ENCODE measurements at places on chromosomes 16 and 17. TPM values are rescaled to one million over a fixed set of nuclear protein-coding genes. Genes with fewer than 3 reads are reported as not detected.

The DYNLL2 gene
- total RNA-seq, result 22.2 TPM

The HLF gene
- 138 TPM for total RNA-seq

The PIPOX gene
- 5.6 TPM for total RNA-seq

The LPO gene
- not detected for total RNA-seq

The HSPB9 gene
- 0.42 TPM for total RNA-seq

The HEATR9 gene
- total RNA-seq, result not detected

DNA sequence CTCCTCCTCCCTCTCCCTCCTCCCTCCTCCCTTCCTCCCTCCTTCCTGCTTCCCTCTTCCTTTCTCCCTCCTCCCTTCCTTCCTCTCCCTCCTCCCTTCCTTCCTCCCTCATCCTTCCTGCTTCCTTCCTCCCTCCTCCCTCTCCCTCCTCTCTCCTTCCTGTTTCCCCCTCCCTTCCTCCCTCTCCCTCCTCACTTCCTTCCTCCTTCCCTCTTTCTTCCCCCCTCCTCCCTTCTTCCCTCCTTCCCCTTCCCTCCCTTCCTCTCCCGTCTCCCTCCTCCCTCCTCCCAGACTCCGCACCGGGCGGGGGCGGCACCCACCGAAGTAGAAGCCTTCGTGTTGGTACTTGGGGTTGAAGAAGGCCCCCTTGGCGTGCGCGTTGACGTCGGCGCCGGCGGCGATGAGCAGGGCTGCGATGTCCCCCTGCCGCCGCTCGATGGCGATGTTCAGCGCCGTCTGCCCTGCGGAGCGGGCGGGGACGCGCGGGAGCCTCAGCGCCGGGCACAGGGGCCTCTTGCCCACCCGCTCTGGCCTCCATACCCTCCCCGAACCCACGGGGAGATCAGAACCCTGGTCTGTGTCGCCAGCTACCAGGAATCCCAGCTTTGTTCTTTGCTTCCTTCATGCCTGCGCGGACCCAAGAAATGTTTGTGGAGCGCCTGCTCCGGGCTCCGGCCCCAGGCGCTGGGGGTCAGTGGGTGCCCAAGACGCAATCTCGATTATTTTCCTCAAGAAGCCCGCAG is 22.2 kb downstream of the TRPV3 start:
- H3K36me3 ChIP-seq, result no peaks in the 10 kb centered on the region
- peak overlapping the region; percentile 71 for H3K27ac ChIP-seq
- H3K27me3 ChIP-seq, result no peaks in the 10 kb centered on the region
- peak overlapping the region; percentile 46 for H3K4me3 ChIP-seq
- DNase-seq, result no peak
- H3K4me1 ChIP-seq, result peaks cover 9% of the 10 kb centered on the region

GRCh38 chr17:6679241-6679640 is 27.7 kb downstream of the C17orf100 start:
- no peaks in the 10 kb centered on the region for H3K27me3 ChIP-seq
- no peaks in the 10 kb centered on the region for H3K36me3 ChIP-seq
- H3K4me3 ChIP-seq, result no peak overlapping the region
- no peaks in the 10 kb centered on the region for H3K4me1 ChIP-seq
- no peak for DNase-seq

DNA sequence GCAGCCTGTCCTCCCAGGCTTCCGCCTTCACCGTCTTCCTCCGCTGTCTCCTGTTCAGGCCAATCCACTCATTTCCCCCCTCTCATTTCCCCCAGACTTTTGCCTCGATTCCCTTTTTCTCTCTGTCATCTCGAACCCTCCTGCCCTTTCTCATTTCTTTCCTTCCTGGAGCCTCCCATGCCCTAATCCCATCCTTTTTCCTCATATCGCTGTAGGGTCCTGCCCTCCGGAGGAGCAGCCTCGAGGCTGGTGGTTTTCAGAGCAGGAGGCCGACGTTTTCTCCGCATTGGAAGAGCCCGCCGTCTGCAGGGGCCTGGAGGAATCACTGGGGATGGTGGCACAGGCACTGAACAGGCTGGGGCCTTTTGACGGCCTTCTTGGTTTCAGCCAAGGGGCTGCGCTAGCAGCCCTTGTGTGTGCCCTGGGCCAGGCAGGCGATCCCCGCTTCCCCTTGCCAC is 597 bp downstream of the OVCA2 start:
- peaks cover 31% of the 10 kb centered on the region for H3K36me3 ChIP-seq
- peak overlapping the region; percentile 83 for H3K4me3 ChIP-seq
- peaks cover 19% of the 10 kb centered on the region for H3K4me1 ChIP-seq
- no peaks in the 10 kb centered on the region for H3K27me3 ChIP-seq

DNA sequence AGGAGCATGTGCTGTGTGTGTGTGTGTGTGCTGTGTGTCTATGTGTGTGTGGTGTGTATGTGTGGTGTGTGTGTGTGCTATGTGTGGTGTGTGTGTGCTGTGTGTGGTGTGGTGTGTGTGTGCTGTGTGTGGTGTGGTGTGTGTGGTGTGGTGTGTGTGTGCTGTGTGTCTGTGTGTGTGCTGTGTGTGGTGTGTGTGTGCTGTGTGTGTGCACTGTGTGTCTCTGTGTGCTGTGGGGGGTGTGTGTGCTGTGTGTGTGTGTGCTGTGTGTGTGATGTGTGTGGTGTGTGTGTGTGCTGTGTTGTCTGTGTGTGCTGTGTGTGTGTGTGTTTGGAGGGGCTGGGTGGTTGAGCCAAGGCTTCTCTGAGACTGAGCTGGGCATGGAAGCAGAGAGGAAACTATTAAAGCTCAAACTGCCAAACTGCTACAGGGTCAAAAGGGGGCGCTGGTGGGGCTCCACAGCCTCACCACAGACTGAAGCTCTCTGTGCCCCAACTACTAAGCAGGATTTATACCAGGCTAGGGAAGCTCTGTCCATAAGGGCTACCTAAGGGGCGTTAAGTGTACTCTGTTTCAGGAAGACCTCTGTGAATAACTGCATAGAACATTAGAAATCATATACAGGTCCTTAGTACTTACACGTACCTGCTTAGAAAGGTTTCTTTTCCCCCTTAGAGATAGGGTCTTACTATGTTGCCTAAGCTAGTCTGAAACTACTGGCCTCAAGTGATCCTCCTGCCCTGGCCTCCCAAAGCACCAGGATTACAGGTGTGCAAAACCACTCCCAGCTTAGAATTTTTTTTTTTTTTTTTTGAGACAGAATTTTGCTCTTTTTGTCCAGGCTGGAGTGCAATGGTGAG is 27.8 kb upstream of the GHDC start:
- no peaks in the 10 kb centered on the region for H3K27me3 ChIP-seq
- no peak overlapping the region for H3K27ac ChIP-seq
- peaks cover 83% of the 10 kb centered on the region for H3K36me3 ChIP-seq
- no peak for DNase-seq

DNA sequence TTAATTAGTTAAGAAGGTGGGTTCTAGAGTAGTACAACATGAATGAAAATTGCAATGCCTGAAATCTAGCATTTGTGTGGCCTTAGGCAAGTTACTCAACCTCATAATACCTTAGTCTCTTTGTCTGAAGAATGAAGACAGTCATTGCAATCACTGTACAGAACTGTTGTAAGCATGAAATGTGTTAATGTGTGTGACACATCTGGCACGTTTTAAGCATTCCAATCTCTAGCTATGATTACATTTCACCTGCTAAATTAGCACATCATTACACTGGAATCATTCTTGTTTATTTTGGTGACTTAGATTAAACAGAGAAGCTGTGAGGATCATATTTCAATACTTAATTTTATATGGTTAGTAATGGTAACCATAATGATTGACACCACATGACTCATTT is 629.7 kb upstream of the KIF2B start:
- no peaks in the 10 kb centered on the region for H3K4me1 ChIP-seq
- H3K4me3 ChIP-seq, result no peak overlapping the region
- H3K36me3 ChIP-seq, result no peaks in the 10 kb centered on the region
- H3K27ac ChIP-seq, result no peak overlapping the region
- no peak for DNase-seq
- no peaks in the 10 kb centered on the region for H3K27me3 ChIP-seq

GRCh38 chr17:78414178-78415162 is 36.0 kb downstream of the PGS1 start:
- peaks cover 32% of the 10 kb centered on the region for H3K36me3 ChIP-seq
- H3K4me1 ChIP-seq, result peaks cover 75% of the 10 kb centered on the region
- no peaks in the 10 kb centered on the region for H3K27me3 ChIP-seq
- peak overlapping the region; percentile 80 for H3K27ac ChIP-seq
- H3K4me3 ChIP-seq, result no peak overlapping the region

DNA sequence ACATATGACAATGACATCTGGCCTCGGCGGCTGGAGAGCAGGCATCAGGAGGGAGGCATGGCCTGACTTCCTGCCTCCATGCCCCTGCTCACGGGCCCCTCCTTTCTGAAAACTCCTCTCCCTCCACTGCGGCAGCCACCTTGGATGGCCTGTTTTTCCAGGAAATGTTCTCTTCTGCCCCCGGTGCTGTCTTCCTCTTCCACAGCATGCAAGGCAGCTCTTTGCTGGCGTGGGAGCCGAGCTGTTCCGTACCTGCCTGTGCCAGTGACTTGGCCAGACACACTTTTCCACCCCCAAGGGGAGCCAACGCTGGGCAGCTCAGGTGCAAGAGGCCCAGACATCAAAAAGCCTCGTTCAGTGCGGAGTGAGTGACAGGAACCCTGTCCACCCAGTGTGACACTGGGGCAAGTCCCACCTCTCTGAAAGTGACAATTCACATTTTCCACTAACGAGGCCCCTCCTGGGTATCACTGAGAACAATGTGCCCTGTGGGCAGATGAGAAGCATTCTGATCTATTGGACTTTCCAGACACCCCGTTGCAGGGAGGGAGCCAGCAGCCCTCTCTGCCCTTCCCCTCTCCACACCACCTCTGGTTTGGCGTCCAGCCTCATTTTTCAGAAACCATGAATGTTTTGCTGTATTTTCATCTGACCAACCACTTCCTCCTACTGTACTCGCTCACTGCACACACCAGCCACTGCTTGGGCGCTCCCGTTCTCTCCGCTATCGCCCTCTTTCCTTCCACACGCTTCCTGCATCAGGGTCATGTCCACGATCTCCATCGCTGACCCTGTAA is 31.2 kb downstream of the NSMCE1 start:
- no peak for DNase-seq
- H3K4me1 ChIP-seq, result peaks cover 75% of the 10 kb centered on the region
- no peaks in the 10 kb centered on the region for H3K27me3 ChIP-seq
- no peak overlapping the region for H3K4me3 ChIP-seq
- peak overlapping the region; percentile 78 for H3K27ac ChIP-seq

- H3K27ac ChIP-seq, result peak overlapping the region; percentile 98
- H3K4me3 ChIP-seq, result no peak overlapping the region
- peaks cover 99% of the 10 kb centered on the region for H3K4me1 ChIP-seq
- no peak for DNase-seq
- H3K27me3 ChIP-seq, result no peaks in the 10 kb centered on the region
Observed at GRCh38 chr17:57940231-57940630, 15.0 kb downstream of the CUEDC1 start.

DNA sequence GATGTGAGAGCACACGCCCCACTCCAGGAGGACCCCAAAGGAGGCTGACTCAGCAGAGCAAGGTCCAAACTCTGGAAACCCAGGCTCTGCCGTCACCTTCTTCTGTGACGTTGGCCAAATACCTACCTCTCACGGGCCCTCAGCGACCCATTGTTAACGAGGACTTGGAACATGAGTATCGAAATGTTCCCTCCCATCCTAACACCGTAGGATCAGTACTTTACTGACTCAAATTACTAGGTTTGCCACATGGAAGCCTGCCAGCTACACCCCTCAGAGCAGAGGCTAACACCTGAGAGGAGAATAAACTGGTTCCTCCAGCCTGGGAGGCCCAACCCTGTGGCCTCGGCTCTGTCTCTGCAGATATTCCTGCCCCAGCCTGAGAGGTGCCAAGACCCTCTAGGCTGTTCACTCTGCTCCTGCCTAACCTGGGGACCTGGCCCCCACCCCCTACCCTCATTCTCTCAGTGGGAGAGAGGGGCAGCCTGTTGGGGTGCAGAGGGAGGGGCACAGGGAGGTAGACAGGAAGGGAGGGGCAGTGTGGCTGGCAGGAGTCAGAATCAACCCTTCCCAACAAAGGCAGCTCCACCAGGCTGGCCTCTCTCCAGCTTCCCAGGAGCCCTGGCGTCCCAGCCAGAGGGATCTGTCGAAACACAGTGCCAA is 4.4 kb downstream of the PITPNM3 start:
- H3K36me3 ChIP-seq, result no peaks in the 10 kb centered on the region
- H3K27me3 ChIP-seq, result no peaks in the 10 kb centered on the region
- H3K4me1 ChIP-seq, result peaks cover 22% of the 10 kb centered on the region

Data from esophagus muscularis mucosa (tissue), 4 donors.